ENCODE measurements at places on chromosomes 7 and 10. TPM values are rescaled to one million over a fixed set of nuclear protein-coding genes. Genes with fewer than 3 reads are reported as not detected.

SFTPA1 gene
- total RNA-seq: 0.54 TPM

INPP5A gene
- 48.8 TPM for total RNA-seq

CAV2 gene
- total RNA-seq: 12.8 TPM

C10orf53 gene
- not detected for total RNA-seq

FAM180A gene
- 1.8 TPM for total RNA-seq

DNA sequence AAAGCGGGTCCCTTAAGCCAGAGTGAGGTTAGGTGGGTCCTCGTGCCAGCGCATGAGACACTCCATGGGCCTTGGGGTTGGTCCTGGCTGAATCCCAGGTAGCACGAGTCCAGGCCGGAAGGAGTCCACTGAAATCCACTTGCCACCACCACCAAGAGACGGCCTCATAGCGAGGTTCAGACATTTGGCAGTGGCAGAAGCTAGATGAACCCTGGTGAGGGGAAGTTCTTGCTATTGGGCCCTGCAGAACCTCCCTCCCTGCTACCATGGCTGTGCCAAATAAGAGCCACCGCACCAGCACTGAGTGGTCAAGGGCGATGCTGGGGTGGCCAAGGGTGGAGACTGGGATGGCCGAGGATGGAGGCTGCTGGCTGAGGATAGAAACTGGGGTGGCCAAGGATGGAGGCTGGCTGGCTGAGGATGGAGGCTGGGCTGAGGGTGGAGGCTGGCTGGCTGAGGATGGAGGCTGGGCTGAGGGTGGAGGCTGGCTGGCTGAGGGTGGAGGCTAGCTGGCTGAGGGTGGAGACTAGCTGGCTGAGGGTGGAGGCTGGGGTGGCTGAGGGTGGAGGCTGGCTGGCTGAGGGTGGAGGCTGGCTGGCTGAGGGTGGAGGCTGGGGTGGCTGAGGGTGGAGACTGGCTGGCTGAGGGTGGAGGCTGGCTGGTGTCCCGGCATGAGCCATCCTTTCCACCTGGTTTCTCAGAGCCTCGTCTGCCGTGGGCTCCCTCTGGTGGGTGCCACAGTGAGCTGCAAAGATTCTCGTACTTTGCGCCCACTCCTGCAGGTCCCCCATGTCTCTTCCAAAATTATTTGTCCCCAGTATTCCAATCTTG lies 88.2 kb downstream of the ELFN1 start:
- peak; percentile 76 for DNase-seq

- DNase-seq: no peak
Measured at GRCh38 chr10:113843972-113844485, 9.9 kb downstream of the DCLRE1A start.

DNA sequence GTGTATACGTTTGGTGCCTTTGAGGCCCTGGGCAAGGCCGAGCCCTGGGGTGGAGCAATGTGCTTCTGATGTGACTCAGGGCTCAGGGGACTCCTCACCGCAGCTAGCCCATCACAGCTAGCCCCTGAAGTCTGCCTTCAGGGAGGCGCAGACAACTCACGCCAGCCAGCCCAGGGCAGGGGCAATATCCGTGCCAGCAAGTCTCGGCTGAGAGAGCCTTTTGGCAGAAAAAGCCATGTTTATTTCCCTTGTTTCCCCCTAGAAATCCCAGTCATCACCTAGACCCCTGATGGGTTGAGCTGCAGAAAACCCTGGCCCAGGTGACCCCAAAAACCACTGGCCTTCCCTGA lies 90.4 kb downstream of the CHST15 start:
- no peak for DNase-seq

DNA sequence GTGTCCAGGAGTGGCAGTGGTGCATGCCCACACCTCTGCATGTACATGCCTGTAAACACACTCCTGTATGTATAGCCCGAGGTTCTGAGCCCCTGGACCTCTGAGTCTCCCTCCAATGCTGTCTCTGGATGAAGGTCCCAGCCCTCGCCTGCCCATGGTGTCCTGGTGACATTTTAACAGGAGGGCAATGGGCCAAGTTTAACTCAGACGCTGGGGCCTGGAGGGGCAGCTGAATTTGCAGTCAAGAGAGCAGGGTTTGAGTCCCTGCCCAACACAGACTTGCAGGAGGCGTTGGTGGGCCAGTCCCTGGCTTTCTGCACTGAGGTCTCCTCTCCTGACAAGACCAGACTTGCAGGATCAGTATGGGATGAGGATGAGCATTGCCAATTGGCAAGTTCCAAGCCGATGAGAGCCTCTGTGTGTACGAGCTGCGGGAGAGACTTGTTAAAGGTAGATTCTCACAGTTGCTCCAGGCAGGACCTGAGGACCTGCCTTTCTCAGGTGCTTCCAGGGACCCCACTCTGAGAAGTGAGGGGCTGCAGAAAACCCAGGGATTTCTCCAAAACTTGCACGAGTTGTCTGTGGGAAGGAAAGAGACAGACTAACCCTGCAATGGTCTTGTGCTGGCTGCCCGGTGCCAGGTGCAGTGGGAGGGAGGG lies 141.9 kb downstream of the ELFN1 start:
- DNase-seq: peak; percentile 56

GRCh38 chr7:94178230-94178629 lies 174.1 kb upstream of the BET1 start:
- no peak for DNase-seq

DNA sequence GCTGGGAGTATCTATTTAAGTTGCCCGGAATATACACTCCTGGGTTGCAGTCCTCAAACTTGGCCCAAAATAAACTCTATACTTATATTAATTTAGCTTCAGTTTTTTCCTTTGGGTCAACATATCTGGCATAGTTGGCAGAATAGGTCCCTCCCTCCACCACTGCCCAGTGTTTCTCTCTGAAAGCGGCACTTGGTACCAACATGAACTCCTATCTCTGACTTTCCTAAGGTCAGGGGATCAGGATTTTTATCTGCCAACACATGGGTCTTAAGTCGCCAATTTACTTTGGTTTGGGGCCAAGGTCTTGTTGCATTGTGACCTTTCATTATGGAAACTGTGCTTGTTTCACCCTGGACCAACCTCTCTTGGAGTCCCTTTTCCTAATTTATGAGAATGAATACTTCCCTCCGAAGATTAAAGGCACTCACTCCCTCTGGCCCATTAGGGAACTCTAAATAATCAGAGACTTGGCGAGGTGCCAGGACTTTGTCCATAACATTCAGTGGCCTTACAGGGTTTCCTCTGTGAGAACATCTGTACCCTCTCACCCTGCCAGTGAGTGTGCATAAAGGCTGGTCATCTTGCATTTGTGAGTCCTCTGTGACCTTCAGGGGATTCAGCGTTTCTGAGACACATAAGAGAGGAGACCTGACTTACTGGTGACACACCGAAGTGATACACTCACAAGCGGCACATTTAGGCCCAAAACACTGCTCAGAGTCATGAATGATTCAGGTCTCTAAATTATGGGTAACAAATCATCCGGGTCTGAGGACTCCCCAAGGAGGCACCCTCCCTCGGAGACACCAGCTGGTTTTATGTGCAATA lies 19.7 kb upstream of the FKBP9 start:
- DNase-seq: peak; percentile 65

DNA sequence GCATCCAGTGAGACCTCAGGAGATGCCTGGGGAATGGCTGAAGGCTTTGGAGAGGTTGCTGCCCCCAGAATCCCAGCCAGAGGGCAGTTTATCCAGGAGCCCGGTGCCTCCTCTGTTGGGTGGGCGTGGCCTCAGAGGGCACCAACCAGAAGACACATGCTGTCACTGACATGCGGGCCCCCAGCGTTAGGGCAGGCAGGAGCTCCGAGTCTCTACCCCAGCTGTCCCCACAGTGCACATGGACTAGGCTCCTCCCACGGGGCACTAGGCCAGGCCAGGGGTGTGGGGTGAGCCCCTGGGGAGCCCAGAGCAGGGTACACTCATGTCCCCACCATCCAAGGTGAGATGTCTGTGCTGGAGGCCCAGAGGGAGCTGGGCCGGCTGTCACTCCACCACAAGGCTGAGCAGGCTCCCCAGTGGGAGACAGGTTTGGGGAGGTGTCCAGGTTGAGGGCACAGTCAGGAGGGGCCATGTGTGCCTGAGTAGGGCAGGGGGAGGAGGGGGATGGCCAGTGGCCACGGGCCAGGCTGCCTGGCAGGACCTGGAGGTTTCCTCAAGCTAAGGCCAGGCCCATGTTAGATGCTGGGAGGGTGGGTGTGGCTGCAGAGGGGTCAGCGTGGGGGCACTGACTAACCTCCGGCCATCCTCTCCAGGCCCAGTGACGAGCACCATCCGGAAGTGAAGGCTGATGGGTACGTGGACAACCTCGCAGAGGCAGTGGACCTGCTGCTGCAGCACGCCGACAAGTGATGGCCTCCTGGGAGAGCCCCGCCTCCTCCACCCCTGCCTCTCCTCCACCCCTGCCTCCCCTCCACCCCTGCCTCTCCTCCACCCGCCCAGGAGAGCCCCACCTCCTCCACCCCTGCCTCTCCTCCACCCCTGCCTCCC lies 131.3 kb downstream of the FAM53B start:
- DNase-seq: peak; percentile 47

GRCh38 chr10:113214331-113214730 lies 264.3 kb downstream of the TCF7L2 start:
- no peak for DNase-seq

DNA sequence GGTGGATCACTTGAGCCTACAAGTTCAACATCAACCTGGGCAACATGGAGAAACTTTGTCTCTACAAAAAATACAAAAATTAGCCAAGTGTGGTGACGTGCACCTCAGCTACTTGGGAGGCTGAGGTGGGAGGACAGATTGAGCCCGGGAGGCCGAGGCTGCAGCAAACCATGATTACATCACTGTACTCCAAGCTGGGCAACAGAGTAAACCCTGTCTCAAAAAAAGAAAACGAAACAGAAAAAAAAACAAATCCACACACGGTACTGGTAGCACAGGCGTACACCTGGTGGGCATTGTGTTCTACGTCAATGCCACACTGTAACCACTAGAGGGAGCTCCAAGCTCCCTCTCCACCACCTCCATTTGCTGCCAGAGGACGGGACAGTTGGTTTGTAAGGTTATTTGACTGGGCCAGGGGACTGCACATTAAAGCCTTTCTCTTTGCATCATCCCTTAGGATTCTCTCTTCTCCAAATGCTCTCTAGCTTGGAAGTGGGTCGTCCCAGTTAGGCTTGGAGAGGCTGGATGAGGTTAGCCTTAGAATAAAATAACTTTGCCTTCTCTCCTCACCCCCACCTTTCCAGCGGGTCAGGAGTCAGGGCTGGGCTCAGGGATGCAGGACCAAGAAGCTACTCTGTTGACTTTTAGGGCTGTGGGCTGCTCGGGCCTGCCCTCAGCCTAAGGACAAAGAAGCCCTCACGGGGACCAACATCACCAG lies 130.8 kb downstream of the SORBS1 start:
- DNase-seq: no peak

Data from psoas muscle (tissue), 8 donors.